ENCODE measurements at places on chromosomes 7 and 10.

DNA sequence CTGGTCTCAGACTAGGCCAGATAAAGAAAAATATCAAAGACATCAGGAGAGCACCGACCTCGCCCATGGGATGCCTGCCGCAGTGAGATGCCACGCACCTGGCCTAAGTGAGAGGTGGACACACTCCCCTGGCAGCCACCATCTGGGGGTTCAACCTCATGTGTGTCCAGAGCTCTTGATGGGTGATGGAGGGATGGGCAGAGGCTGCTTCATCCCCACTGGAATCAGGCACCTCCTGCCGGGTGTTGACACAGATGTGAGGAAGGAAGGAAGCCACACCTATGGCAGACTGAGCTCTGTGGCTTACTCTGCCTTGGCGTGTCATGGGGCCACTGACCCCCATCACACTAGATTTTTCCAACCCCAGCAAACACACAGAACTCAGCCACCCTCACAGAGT, 11.4 kb downstream of the ZNF488 start:
- DNase-seq, result no peak

- no peak for DNase-seq
Measured at GRCh38 chr10:59085711-59086502, 90.5 kb upstream of the PHYHIPL start.

DNA sequence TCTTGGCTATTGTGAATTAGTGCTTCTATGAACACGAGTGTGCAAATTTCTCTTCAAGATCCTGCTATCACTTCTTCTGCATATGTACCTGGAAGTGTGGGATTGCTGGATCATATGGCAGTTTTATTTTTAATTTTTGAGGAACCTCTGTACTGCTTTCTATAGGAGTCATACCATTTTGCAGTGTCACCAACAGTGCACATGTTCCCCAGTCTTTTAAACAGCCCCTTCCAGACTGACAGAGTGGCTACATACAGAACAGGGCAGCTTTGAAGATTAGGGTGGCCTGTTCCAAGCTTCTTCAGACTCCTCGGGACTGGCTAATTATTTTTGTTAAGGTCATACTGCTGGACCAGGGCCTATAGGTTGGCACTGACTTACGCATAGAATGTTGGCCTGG, 82.9 kb downstream of the AUTS2 start:
- no peak for DNase-seq

DNA sequence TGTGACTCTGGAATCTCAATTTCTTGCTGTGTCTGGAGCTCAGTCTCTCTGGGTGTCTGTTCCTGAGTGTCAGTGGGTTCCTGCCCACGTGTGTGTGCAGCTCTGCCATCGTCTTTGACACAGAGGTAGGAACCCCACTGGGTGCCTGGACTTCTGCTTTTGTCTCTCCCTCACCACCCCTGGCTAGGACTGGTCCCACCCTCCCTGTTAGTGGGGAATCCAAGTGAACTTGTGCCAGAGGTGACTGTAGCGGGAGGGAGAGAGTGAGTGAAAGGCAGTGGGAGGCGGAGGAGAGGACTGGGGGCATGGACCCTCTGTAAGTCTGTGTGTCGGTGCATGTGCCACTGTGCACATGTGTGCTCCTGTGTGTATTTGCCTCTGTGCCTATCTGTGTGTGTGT, 299.9 kb upstream of the ZMIZ1 start:
- DNase-seq, result no peak

GRCh38 chr7:159091480-159092475, 52.9 kb downstream of the VIPR2 start:
- DNase-seq, result no peak

DNA sequence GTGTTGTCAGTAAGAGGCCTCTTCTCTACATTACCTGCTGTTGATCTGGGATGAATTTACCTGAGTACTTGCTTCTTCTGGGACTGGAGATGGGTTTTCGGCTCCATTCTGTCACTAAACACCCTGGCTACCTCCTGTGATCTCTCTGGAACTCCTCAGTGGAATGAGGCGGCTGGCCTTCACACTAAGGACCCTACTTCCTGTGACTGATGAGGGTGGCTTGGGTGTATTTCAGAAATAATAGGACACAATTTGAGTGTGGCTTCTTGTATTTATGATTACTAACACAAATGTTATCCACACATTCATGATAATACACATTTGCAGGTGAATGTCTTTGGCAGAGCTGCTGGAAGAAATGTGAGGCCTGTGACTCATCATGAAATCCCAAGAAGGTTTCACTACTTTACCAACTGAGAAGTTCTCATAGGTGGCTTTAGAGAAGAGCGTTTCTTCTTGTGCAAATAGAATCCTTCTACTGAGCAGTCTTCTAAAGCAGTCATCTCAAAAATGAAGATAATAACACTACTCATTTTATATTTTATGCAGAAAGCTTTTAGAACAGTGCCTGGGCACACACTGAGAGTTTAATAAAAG, 21.3 kb upstream of the EVX1 start:
- no peak for DNase-seq

- DNase-seq, result no peak
Measured at GRCh38 chr10:14254368-14254767, 76.4 kb downstream of the FRMD4A start.

- DNase-seq, result no peak
Measured at GRCh38 chr7:133642907-133643306, 390.0 kb downstream of the EXOC4 start.

DNA sequence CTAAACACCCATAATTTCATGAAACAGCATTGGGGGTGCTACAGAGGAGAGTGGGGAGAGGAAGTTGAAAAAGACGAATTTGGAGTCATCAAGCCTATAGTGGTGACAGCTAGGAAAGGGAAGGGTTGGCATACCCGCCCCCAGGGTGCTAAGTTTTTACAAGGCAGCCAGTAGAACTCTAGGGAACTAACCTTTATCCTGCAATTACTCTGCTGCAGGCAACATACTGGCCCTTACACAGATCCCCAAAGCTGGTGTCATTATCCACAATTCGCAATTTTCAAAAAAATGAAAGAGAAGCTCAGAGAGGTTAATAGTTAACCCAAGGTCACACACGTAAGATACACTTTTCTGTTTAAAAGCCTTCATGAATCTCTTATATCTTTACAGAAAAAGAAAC, 14.2 kb upstream of the SLC35B4 start:
- no peak for DNase-seq

DNA sequence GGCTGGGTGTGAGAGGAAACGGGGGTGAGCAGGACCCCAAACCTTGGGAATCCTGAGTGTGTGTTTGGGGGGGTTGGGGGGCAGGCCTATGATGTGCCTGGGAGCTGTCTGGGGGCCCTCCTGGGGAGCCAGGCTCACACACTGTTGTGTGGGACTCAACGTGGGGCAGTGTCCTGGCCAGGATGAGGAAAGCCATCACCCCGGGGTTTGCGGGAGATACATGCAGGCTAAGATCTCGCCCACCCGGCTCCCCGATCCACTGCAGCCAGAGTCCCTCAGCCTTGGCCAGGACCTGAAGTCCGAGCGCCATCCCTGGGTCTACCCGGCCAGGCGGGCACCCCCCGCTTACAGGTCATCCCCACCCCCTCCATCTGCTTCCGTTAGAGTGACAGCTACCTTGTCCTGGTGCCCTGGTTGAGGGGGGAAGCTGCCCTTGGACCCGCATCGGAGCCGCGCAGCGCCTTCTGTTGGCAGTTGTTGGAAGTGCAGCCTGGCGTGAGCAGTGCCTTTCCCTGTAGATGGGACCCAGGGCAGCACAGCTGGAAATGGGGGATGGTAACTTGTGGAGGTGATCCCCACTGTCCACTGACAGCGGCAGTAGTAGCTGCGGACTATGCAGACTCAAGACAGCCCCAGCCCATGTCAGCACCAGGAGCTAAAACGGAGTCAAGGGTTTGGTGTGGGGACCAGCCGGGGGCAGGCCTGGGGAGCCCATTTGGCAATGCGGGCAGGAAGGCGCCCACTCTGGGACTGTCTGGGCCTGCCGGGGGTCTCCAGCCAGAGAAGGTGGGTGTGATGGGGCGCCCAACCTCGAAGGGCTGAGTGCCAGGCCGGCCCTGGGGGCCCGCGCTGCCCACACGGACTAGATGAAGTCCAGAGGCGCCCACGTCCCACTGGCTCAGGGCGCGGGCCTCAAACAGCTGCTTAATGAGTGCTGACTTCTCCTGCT, 885.6 kb upstream of the ZNF722 start:
- DNase-seq, result no peak

DNA sequence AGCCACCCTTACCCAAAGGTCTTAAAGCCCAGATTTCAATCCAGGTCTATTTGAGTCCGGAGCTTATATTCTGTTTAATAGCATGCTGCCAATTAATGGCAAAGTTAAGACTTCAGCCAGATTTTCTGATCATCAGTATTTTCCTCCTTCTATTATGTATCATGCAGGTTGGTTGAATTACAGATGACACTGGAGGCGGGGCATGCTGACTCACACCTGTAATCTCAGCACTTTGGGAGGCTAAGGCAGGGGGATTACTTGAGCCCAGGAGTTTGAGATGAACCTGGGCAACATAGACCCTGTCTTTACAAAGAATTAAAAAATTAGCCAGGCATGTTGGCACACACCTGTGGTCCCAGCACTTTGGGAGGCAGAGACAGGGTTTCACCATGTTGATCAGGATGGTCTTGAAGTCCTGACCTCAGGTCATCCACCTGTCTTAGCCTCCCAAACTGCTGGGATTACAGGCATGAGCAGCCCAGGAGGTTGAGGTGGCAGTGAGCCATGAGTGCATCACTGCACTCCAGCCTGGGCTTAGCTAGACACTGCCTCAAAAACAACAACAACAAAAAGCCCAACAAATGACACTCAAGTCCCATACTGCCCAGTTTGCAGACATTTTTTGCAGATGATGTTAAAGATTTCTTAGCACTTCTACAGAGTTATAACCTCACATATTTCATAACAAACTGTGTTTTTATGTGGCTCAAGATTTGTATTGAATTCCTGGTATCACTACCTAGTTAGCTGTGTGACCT, 62.5 kb downstream of the MCU start:
- no peak for DNase-seq

- DNase-seq, result no peak
Measured at GRCh38 chr7:148436571-148436970, 154.0 kb upstream of the C7orf33 start.

DNA sequence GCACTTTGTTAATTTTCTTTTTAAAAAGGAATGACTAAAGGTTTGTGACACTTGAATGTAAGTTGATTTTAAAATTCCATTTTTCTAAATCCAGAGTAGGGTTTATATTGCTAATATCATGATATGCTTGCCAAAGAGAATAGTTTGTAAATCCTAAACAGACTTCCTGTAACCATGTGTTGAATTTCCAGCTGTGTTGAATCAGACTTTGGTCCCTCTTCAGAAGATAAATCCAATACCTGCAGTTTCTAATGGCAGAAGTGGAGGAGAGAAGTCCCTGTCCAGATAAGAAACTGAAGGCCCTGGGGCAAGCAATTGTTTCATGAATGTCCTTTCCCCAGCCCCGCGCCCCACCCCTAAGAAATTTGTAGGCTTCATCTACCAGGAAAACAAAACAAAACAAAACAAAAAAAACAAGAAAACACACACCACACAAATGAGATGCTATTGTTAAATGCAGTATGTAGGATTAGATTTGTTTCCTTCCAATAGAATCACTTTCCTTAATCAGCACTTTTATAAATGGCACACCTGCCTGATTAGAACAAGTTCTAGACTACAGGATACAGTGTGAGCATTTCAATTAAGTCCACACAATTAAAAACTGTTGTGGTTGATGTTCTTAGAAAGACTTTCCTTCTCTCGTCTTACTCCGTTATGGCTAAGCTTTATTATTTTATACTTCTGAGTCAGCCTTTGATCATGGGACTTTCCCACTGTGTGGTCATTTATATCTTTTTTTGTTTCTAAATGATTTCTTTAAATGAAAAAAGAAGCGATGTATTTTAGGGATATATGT, 122.8 kb downstream of the KAT6B start:
- no peak for DNase-seq

DNA sequence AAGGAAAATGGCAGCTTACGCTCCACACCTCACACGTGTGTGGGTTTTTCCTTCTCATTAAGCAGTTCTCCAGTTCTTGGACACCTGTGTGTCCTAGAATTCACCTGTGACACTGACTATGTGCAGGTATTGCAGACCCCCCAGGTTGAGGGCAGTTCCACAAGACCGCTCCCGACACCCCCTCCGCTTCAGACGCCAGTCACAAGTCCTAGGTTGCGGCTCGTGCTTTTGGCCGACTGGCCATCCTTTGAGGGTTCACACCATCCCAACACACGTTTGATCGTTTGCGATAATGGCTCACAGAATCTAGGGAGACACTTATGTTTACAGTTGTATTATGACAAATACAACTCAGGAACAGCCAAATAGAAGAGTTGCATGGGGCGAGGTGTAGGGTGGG, 44.5 kb downstream of the CAMK1D start:
- DNase-seq, result no peak

- no peak for DNase-seq
Measured at GRCh38 chr7:125926621-125927020, 997.0 kb upstream of the POT1 start.

DNA sequence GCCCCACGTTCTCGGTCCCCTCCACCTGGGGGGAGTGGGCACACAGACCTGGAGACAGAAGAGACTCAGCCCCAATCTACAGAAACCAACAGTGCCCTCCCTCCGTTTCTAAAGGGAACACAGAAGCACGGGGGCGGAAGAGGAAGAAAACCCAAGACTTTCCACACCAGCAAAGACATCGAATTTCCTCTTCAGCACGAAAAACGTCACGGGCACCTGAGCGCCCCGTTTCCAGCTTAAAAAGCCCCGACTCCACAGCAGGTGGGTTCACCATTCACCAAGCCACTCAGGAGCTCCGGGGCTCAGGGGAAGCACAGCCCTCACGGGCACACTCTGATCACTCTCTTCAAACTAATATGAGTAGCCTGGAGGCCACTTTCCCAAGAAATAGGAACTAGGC, 19.6 kb downstream of the NUDT1 start:
- no peak for DNase-seq

DNA sequence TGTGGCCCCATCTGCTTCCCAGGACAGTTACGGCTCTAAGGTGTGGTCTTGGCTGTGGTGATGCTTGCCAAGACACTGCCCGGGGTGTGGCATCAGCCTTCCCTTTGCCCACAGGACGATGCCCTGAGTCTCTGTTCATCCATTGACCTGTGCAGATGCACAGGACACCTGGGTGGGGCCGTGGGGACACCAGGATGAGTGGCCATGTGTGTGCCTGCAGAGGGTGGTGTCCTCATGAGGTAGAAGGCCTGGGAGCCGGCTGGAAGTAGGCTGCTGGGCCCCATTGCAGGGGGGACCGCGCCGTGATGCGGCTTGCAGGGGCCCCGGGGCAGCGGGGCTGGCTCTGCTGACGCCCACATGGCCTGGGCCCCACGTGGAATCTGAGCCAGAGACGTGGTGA, 22.4 kb upstream of the PWWP2B start:
- DNase-seq, result no peak

Data from nucleus accumbens (tissue), 56 donors.